ENCODE measurements at places on chromosomes 4 and X. TPM values are rescaled to one million over a fixed set of nuclear protein-coding genes. Genes with fewer than 3 reads are reported as not detected.

GRCh38 chrX:14027511-14028019 lies 2.1 kb downstream of the GEMIN8 start:
- no peak for DNase-seq
- no peaks in the 10 kb centered on the region for H3K36me3 ChIP-seq
- H3K4me1 ChIP-seq = no peaks in the 10 kb centered on the region
- peak overlapping the region; percentile 85 for H3K27ac ChIP-seq
- no peaks in the 10 kb centered on the region for H3K27me3 ChIP-seq

DNA sequence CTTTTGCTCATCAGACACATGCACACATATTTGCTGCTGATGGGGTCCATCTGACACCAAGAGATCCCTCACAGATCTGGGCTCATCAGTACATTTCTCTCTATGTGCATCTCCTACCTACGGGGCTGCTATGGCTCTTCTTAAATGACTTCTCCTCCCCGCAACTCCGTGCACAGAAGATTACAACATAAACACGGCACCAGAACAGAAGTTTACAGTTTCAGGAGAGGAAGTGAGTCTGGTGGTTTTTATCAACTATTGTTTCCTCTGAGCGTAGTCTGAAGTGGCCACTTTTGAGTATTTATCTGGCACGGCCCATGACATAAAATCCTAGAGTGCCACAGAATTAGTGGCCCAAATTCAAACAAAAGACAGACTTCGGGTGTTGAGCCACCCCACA lies 263.8 kb downstream of the PRDM5 start:
- DNase-seq = no peak
- H3K4me1 ChIP-seq = no peaks in the 10 kb centered on the region
- no peaks in the 10 kb centered on the region for H3K27me3 ChIP-seq
- no peaks in the 10 kb centered on the region for H3K36me3 ChIP-seq

DNA sequence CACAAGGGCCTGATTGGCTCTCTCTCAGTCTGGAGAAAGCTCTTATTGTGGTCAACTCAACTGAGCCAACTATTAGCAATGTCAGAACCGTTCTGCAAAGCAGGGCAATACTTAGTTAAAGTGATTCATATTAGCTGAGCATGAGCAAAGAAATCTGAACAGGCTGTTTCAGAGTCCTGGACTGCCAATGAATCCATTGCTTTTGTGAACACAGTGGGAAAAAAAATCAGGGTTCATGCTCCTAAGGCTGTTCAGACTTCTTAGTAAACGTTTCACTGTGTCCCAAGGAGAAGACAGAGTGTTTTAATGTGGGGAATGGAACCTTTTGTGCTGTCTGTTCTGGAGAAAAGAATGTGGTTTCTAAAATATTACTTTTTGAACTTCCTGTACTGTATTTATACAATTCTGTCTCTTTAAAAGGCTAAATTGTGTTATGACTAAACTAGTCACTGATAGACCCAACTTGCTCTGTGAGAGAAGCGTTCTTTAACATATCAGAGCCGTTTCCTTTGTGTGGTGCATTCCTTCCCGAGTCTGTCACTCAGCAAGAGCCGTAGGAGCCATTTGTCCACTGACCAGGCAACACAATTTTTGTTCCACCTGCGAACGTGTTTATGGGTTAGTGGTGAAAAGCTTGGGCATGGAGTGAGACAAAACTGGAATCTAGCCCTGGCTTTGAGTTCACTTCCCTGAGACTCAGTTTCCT lies 366.1 kb downstream of the FBXO8 start:
- DNase-seq = no peak
- H3K27me3 ChIP-seq = no peaks in the 10 kb centered on the region
- H3K27ac ChIP-seq = no peak overlapping the region
- H3K4me1 ChIP-seq = no peaks in the 10 kb centered on the region

DNA sequence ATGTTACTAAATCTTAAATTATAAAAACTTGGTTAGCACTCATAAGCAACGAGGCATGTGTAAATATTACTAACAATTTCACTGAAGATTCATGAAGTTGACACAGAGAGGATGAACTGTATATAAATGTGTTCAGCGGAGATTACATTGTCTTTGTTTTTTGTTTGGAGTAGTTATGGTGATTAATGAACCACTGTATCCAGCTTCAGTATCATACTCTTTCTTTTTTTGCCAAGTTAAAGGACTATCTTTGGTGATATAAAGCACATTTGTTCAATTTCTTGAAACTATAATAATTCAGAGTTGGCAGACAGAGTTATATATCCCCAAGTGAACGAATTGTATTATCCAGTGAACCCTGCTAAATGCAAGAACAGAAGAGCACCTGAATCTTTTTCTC lies 497.6 kb downstream of the CCSER1 start:
- no peaks in the 10 kb centered on the region for H3K36me3 ChIP-seq
- no peak overlapping the region for H3K4me3 ChIP-seq
- H3K27me3 ChIP-seq = no peaks in the 10 kb centered on the region

DNA sequence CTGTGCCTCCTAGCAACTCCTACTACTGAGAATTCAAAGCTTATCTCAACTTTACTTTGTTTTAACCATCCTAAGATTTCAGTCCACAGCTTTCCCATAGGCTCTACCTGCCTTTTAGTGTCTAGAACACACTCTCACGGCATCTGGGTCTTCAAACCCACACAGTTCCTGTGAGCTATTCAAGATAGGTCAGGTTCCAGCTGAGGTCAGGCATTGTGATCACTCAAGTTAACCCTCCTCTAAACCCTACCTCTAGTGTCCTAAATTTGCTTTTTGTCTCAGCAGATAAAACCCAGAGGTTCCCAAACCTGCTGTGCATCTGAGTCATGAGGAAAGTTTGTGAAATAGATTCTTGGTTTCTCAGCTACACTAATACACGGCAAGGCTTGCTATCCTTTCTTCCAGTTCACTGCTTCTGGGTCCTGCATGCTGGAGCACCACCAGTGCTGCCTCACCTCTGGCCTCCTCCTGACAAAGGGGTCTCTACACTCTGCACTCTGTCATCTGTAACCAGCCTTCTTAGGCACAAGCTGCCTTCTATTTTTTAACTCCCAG lies 324.6 kb upstream of the MAGEB2 start:
- no peak for DNase-seq
- H3K4me1 ChIP-seq = no peaks in the 10 kb centered on the region
- H3K27ac ChIP-seq = no peak overlapping the region
- H3K4me3 ChIP-seq = no peak overlapping the region

GRCh38 chrX:150582338-150582948 lies 14.0 kb downstream of the MTM1 start:
- H3K27me3 ChIP-seq = no peaks in the 10 kb centered on the region
- no peak for DNase-seq
- no peaks in the 10 kb centered on the region for H3K36me3 ChIP-seq
- no peak overlapping the region for H3K4me3 ChIP-seq
- H3K4me1 ChIP-seq = no peaks in the 10 kb centered on the region
- no peak overlapping the region for H3K27ac ChIP-seq

DNA sequence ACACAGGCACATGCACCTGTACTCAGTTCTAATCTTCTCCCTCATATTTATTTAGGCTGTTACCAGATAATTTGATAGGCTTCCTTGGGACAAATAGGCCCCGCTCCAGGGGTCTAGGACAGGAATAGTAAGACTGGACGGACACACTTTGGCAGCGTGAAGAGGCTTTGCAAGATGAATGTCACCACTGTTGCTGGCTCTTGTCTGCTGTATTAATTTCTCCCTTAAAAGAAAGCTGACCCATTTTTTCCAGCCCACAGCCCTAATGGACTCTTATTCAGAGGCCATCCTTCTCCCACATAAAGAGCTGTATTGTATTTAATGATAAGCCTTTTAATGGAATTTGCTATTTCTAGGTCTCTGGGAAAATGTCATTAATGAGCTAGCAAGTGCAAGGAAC lies 18.0 kb downstream of the FAM184B start:
- H3K27ac ChIP-seq = no peak overlapping the region
- no peaks in the 10 kb centered on the region for H3K4me1 ChIP-seq
- H3K36me3 ChIP-seq = no peaks in the 10 kb centered on the region
- DNase-seq = no peak
- H3K4me3 ChIP-seq = no peak overlapping the region
- H3K27me3 ChIP-seq = no peaks in the 10 kb centered on the region

GRCh38 chr4:150561143-150561737 lies 20.7 kb upstream of the MAB21L2 start:
- no peak overlapping the region for H3K27ac ChIP-seq
- H3K4me1 ChIP-seq = no peaks in the 10 kb centered on the region
- H3K36me3 ChIP-seq = no peaks in the 10 kb centered on the region
- no peaks in the 10 kb centered on the region for H3K27me3 ChIP-seq
- DNase-seq = no peak

GRCh38 chr4:60389633-60390032 lies 810.5 kb upstream of the ADGRL3 start:
- H3K27me3 ChIP-seq = no peaks in the 10 kb centered on the region
- no peak for DNase-seq
- no peak overlapping the region for H3K27ac ChIP-seq
- H3K36me3 ChIP-seq = no peaks in the 10 kb centered on the region
- H3K4me3 ChIP-seq = no peak overlapping the region

DNA sequence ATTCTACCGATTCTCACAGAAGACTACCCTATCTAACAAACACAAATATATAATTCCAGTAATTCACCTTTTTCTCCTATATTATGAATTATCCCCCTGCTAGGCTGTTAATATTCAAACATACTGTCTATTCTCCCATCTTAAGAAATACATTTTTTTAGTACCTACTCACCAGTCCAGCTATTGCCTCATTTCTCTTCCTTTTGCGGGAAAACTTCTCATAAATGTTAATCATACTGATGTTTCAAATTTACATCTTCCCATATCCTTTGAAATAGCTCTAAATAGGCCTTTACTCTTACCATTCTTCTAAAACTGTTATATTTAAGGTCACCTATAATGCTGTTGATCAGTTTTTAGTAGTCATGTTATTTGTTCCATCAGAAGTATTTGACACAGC lies 759.1 kb upstream of the SLIT2 start:
- H3K27ac ChIP-seq = no peak overlapping the region
- no peaks in the 10 kb centered on the region for H3K27me3 ChIP-seq
- no peaks in the 10 kb centered on the region for H3K4me1 ChIP-seq
- no peak overlapping the region for H3K4me3 ChIP-seq
- no peak for DNase-seq

- H3K27me3 ChIP-seq = no peaks in the 10 kb centered on the region
- H3K27ac ChIP-seq = no peak overlapping the region
- H3K4me1 ChIP-seq = no peaks in the 10 kb centered on the region
- no peak for DNase-seq
- no peaks in the 10 kb centered on the region for H3K36me3 ChIP-seq
- H3K4me3 ChIP-seq = no peak overlapping the region
Measured at GRCh38 chr4:138616775-138617174, 374.6 kb upstream of the SLC7A11 start.

DNA sequence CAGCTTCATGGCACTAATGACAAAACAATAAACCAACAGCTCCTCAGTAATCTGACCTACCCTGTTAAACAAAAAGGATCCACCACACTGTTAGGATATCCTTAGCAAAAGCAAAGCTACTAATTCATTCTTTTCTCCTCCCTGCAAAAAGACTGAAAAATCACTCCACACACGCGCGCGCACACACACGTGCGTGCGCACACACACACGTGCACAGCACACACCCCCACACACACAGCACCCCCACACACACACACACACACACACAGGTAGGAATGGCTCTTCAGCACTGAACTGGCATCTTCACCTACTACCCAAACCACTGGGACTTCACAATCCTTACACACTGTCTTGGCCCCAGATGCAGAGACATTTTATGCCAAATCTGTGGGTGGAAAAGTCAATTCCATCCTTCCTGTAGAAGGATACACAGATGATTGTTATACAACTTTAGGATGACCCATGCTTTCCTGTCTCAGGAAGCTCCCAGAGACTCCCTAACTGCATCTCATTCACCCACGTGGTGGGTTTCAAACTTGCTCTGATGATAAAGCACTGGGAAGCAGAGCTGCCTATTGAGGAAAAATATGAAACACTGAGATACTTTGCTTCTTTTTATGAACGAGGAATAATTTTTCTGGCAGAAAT lies 102.5 kb downstream of the TSPAN5 start:
- H3K4me3 ChIP-seq = no peak overlapping the region
- no peaks in the 10 kb centered on the region for H3K4me1 ChIP-seq
- DNase-seq = peak; percentile 21
- no peaks in the 10 kb centered on the region for H3K36me3 ChIP-seq
- no peaks in the 10 kb centered on the region for H3K27me3 ChIP-seq

DNA sequence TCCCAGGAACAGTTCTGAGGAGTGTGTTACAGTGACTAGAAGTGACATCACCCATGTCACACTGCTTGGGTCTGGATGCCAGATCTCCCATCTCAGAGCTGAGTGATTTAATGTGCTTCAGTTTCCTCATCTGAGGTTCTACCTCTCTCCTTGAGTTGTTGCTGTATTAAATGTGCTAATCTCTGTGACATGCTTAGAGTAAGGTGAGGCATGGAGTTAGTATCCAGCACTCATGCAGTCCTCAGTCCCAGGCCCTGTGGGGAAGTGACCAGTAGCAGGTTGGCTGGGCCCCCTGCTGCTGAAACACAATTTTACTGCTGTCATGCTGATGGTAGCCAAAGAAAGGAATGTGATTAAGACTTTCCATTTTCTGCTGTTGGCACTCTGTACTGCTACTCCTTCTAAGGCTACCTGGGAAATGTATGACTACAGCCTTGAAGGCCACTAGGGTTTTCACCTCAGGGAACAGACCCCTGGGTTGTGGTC lies 639.6 kb downstream of the MID1IP1 start:
- no peaks in the 10 kb centered on the region for H3K4me1 ChIP-seq
- no peak overlapping the region for H3K27ac ChIP-seq
- no peak for DNase-seq
- no peak overlapping the region for H3K4me3 ChIP-seq
- peaks cover 68% of the 10 kb centered on the region for H3K27me3 ChIP-seq
- H3K36me3 ChIP-seq = no peaks in the 10 kb centered on the region

DNA sequence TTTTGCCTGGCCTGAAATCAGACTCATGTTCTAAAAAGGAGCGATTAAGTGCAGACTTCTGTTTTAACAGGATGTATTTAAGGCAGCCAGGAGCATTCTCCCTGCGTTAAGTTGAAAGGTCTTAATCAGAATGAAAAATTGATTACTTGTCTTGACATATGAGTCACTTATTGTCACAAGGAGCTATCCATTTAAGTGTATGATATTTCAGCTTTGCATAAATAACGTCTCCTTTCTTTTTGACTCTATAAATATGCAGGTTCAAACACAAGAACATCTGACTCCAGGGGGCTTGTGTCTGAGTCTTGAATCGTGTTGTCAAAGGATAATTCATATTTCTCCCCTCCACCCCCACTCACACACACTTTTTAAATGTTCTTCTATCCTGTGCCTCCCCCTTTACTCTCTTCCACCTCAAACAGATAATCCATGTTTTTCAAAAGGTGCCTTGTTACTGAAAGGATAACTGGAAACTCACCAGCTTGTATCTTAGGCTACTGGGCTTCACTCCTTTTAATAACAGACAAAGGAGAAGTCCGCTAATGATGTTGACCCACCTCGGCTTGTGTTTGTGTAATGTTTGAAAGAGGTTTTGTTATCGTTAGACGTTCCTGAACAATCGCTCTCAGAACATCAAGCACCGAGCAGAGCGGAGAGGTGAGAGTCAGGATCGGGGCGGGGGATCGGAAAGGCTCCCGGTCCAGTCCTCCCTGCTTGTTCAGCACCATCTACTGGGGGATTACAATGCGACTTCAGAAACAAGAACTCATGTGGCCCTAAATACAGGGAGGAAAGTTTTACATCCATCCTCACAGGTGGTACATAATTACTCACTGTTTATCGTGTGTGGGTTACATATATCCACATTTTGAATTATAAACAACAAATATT lies 107.5 kb upstream of the RPL34 start:
- H3K4me1 ChIP-seq = no peaks in the 10 kb centered on the region
- H3K27ac ChIP-seq = no peak overlapping the region
- peak; percentile 18 for DNase-seq

Gene HERC6
- 19.0 TPM for total RNA-seq

Gene IL3RA
- total RNA-seq = 7.4 TPM

Gene CC2D2A
- 10.7 TPM for total RNA-seq

Gene UPF3B
- total RNA-seq = 10.8 TPM

Gene CSAG2
- not detected for total RNA-seq

Gene BRS3
- total RNA-seq = not detected

Gene IQSEC2
- 18.7 TPM for total RNA-seq
